Stimulated activated CD4-positive, alpha-beta T cell treated with anti-CD3 and anti-CD28 coated beads, Interleukin-2, amount 100 ng/mL, for 24 hours (primary cell): ENCODE measurements at places on chromosomes 4 and X.

DNA sequence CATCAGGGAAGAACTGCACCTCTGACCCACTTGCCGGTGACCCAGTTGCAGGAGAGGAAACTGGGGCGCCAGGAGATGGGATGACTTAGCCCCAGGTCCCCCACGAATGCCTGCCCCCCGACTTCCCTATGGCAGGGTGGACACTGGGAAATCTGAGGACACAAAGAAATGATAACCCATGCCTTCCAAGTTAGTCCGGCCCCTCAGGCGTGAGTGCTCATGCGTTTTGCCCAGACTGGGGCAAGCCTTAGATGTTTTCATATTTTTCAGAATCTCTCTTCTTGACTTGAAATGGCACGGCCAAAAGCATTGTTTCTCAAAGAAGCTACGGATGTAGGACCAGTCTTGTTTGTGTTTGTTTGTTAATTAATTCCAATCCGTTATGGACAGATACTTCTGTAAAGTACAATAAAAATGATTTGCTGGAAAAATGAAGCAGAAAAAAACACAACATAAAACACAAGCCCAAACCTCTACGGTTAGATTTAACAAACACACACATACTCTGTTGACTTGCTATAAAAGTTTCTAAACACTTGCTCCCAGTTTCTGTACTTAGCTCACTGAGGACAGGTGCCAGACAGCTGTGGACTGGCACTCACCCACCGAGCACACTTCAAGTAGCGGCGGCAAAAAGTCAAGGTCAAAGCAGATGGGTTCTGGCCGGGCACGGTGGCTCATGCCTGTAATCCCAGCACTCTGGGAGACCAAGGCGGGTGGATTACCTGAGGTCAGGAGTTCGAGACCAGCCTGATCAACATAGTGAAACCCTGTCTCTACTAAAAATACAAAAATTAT, 341.5 kb downstream of the BCOR start:
- no peak for DNase-seq

GRCh38 chr4:116015062-116015461, 901.6 kb upstream of the NDST4 start:
- no peak for DNase-seq

GRCh38 chr4:89142691-89143669, 31.6 kb downstream of the TIGD2 start:
- no peak for DNase-seq

DNA sequence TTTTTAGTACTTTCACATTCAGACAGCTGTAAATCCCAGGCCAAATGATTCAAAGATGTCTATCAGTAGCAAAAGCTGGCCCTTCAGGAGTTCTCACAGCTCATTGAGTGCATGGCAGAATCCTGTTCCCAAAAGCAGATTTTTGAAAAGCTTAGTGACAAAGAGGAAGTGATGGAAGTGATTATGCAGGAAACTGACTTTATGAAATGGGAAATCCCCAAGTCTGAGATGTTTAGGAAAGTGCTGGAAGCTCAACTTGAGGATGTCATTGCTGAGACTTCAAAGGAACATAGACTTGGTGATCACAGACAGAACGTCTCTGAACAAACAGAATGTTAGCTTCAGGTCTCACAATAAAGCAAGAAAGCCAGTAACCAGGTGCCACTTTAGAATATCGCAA, 51.0 kb upstream of the CFAP47 start:
- no peak for DNase-seq

DNA sequence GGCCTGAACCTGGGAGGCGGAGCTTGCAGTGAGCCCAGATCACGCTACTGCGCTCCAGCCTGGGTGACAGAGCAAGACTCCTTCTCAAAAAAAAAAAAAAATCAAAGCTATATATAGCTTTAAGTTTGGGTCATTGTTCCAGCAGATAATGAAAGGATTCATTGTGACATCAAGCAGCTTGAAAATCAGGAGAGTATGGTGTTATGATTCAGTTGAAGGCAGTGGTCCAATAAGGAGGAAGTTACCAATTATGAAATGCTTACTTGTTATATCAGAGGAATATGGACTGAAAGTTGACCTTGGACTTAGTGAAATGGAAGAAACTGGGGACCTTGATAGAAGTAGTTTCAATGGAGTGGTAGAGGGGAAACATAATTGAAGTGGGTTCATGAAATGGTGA, 140.4 kb upstream of the MAD2L1 start:
- DNase-seq = no peak

GRCh38 chr4:53098681-53099121, 236.6 kb downstream of the RASL11B start:
- no peak for DNase-seq

DNA sequence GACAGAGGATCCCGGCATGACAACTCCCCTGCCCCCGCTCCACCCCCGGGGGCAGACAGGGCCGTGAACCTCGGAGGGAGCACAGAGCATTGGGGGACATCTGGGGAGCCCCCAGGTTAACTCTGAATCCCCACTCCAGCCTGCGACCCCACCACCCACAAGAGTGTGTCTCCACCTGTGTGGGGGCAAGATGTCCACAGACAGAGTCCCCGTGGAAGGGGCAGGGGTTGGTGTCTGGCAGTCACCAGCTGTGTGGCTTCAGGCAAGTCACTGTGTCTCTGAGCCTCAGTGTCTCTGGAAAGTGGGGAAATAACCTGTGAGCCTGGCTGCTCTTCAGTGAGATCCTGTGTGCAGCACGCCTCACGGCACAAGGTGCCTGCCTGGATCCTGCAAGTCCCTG, 239.0 kb downstream of the AFAP1 start:
- no peak for DNase-seq

- DNase-seq = peak; percentile 67
Observed at GRCh38 chr4:128061566-128062536, 739 bp downstream of the LARP1B start.

GRCh38 chrX:77070202-77070918, 376.8 kb upstream of the FGF16 start:
- no peak for DNase-seq

GRCh38 chr4:93157986-93158385, 670.6 kb upstream of the ATOH1 start:
- no peak for DNase-seq

DNA sequence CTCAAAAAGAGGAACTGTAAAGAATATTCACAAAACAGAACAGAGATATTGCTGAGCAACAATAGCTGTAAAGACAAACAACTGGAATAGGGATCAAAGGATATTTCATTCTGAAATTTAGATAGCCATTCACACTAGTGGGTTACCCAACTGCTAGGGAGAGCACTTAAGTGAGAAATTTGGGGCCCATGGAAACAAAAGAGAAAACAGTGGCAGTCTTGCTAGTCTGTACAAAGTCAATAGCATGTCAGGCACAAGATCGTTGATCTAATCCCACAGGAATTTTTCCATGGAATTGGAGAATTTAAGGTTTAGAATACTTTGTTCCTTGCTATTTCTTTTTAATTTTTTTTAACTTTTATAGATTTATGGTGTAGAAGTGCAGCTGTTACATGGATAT, 467.0 kb downstream of the PCDH18 start:
- no peak for DNase-seq

DNA sequence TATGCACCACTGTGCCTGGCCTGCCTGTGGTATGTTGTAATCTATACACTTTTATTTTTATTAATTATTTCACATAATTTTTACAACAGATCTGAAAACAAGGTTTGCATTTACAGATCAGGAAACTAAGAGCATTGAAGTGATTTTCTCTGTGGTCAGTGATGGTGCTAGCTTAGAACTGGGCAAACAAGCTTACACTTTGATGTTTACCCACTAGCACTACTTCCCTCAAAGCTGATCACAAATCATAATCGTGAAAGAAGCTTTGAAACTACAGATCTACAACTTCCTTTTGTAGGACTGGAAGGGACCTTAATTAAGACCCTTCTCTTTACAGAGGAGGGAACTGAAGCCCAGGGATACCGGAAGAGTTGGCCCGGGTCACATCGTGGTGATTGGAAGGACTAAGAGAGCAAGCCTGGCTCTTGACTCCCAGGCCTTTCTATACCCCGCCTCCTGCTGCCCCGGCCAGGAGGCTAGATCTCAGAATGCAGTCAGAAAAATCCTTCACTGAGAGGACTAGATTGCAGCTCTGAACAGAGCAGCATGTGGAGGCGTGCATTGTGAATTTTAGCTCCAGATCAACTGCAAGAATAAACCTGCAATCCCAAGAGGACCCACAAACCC, 93.7 kb upstream of the ZNF827 start:
- DNase-seq = no peak

DNA sequence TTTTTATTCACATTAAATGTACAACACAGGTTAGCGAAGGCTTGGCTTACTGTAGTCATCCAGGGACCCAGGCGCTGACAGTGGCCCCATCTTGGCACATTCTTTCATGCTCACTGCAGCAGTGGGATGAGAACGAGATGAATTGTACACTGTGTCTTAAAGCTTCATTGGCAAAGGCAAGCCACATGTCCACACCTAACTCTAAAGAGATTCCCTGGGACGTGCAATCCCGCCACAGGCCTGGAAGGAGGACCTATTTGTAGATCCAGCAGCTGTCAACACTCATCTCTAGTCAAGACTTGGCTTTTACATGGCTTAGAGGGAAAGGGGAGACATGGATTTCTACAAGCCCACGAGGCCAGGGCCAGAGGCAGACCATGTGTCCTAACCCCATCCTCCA, 16.1 kb upstream of the CXCR3 start:
- no peak for DNase-seq

- no peak for DNase-seq
Observed at GRCh38 chr4:102775805-102776204, 15.0 kb upstream of the MANBA start.

DNA sequence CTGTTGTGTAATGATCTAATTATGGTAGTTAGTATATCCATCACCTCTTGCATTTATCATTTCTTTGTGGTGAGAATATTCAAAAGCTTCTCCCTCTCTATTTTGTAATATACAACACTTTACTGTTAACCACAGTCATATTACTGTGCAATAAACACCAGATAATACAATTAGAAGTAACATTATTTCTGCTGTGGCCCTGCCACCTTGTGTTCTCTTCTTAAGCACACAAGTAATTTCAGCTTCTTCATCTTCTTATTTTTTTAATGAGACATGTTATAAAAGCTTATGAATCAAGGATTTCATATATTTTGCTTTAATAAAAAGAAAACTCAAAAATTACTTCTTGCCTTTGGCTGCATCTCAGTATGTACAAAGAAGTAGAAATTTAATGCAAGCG, 675.2 kb upstream of the INTU start:
- no peak for DNase-seq

- DNase-seq = no peak
Observed at GRCh38 chr4:186216465-186217024, 10.8 kb upstream of the KLKB1 start.

DNA sequence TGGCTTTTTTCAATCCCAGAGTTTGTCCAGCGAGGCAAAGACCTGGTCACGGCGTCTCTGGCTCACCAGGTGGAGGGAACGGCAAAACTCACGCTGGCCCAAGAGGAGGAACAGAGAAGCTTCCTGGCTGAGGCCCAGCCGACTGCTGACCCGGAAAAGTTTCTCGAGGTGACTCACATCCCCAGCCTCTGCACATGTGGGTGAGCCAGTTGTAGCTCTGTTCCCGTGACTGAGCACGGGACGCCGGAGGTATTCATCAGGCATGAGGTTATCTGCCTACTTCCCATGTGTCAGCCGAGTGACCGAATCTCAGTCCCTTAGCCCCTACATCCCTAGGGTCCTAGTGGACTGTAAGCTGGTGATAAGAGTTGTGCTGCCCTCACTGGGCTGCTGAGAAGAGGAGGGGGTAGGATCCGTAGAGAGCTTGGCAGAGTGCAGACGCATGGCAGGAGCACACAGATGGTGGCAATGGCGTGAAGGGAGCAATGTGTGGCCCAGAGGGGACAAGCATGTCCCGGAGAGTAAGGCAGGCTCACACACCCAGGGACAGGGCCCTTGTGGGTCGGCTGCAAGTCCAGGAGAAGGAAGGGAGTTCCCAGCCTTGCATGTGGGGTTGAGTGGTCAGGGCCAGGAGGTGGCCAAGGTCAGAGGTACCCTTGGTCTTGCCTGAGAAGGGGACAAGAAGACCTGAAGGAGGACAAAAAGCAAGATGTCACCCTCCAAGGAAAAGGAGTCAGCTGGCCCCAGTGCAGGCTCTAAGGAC, 42.9 kb downstream of the EVC start:
- no peak for DNase-seq

- DNase-seq = no peak
Observed at GRCh38 chr4:167406181-167406580, 171.9 kb upstream of the SPOCK3 start.

GRCh38 chr4:109278594-109279031, 23.8 kb downstream of the COL25A1 start:
- no peak for DNase-seq

DNA sequence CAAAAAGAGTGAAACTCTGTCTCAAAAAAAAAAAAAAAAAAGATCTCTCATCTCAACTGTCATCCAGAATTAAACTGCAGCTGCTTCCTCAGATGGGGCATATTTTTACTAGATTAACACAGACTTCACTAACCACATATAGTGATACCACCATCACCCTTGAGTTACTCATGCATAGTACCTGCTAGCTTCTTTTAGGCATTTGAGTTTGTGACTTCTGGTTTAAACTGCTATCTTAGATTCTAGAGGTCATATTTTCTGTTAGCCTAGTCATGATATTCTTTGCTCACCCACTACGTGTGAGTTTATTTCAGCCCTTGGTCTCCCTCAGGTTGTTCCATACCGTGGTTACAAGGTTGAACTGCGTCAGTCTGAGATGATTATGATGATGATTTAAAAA, 154.9 kb upstream of the BMP3 start:
- DNase-seq = no peak
